Right cardiac atrium (tissue), 5 donors: ENCODE measurements at places on chromosomes 1 and 21.

DNA sequence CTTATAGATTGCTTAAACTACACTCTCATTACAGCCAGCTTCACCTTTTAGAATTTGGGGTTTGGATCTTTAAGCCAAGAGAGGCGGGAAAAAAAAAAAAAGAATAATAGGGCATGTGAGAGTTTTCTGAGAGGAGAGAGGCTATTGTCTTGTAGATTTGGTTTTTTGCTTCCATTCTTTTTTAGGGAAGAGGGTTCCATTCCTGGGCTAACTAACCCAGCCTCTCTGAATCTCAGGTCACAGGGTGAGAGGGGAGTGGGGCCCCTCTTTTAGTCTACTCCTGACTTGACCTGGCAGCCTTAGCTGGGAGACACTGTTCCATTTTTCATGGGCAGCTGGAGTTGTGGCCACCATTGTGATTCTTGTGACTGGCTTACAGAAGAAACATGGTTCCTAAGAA, 24.2 kb downstream of the PBX1 start:
- no peak for DNase-seq

DNA sequence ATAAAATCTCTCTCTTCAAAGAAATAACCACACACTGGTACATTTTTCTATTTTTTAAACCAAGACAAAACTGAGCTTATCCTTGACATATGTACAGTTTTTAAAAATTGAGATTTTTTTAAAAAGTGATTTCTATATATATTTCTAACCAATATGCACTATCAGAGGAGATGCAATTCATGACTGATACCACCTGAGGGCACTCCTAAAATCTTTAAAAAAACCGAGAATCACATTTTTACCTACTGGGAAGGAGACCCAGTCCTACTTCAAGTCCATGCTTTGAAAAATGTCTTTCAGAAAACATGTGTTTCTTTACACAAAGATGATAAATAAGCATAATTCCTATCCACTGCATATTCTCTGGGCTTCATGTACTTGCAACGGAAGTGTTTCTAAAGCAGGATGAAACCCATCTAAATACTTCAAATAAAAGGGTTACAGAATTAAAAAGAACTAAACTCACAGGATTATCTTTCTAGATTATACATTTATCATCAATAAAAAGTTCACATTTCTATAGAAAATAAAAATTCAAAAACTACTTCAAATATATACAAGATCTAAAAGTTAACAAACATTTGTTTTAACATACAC, 98.6 kb downstream of the ENAH start:
- no peak for DNase-seq

DNA sequence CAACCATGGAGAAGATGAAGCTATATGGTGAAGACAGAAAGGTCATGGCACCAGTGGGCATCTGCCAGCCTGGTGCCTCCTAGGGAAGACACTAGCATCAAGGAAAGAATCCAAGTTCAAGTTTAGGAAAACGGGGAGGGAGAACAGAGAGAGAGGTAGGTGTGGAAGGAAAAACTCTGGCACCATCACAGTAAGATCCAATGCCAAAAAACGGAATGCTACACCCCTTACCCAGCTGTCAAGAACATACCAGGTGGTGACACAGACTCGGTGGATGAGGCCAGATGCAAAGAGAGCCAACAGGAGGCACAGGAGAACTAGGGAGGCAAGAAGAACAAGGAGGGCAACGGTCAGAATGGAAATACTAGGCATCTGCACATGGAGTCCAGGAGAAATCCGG, 3.6 kb downstream of the KRTCAP2 start:
- no peak for DNase-seq

GRCh38 chr1:8846263-8846662, 28.8 kb upstream of the RERE start:
- no peak for DNase-seq

- no peak for DNase-seq
Observed at GRCh38 chr1:11426617-11427016, 52.3 kb upstream of the DISP3 start.

- no peak for DNase-seq
Observed at GRCh38 chr1:50105433-50105832, 3.3 kb upstream of the ELAVL4 start.

- no peak for DNase-seq
Observed at GRCh38 chr1:193438771-193439170, 252.4 kb upstream of the B3GALT2 start.

GRCh38 chr1:212119397-212119837, 83.9 kb downstream of the DTL start:
- peak; percentile 53 for DNase-seq

DNA sequence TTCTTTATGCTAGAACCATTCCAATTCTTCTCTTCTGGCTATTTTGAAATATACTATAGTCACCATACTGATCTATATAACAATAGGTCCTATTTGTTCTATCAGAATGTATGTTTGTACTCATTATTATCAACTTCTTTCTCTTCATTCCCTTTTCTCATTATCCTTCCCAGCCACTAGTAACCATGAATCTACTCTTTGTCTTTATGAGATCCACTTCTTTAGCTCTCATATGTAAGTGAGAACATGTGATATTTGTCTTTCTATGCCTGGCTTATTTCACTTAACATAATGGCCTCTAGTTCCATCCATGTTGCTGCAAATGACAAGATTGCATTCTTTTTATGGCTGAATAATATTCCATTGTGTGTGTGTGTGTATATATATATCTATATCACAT, 31.7 kb upstream of the RC3H1 start:
- DNase-seq = no peak

DNA sequence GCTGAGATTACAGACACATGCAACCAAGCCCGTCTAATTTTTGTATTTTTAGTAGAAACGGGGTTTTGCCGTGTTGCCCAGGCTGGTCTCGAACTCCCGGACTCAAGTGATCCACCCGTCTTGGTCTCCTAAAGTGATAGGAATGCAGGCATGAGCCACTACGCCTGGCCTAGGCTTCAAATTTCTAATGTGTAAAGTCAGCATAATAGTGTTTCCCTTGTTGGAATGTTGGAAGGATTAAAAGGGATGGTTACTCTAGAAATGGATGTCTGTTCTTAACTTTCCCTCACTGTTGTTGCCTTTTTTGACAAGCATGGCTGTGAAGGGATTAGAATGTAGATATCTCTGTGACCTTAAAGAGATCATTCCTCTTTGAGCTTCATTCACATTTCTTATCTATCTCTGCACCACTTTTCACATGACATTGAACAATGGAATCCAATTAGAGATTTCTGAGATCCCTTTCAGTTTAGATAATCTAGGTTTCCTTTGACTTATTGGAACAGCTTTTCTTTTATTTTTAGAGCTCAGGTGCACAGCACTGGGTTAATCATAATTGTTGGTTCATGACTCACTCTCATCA, 33.7 kb downstream of the NFASC start:
- no peak for DNase-seq

DNA sequence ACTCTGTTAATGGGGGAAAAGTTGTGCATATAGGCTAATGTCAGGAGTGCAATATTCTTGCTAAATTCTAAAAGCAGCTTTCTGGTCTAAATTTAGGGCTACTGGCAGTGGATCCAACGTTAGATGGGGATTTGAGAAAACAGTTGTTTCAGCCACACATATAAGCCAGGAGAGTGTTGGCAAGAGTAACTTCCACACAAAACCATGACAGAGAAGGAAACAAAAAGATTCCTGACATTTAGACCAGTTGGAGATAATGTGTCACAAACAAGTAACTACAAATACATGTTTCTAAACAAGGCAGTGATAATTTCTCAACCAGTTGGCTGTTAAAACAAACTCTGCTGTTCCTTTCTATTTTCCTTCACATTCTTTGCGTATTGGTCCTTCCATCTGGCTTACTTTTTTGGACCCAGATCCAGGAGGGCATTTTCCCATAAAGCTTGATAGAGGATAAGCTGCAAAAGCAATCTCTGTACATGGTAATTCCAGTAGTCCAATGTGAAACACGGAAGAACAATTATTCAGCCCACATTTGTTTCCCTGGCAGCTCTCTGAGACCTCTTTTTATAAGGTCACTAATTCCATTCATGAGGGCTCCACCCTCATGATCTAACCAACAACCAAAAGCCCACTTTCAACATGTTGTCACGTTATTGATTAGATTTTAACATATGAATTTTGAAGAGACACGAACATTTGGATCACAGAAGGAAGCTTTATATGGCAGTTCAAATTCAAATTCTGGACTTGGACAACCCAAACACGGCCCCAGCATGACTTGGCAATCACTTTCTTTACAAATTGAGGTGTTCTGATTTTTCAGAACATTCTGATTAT, 1888.6 kb downstream of the MRPL39 start:
- DNase-seq = no peak

DNA sequence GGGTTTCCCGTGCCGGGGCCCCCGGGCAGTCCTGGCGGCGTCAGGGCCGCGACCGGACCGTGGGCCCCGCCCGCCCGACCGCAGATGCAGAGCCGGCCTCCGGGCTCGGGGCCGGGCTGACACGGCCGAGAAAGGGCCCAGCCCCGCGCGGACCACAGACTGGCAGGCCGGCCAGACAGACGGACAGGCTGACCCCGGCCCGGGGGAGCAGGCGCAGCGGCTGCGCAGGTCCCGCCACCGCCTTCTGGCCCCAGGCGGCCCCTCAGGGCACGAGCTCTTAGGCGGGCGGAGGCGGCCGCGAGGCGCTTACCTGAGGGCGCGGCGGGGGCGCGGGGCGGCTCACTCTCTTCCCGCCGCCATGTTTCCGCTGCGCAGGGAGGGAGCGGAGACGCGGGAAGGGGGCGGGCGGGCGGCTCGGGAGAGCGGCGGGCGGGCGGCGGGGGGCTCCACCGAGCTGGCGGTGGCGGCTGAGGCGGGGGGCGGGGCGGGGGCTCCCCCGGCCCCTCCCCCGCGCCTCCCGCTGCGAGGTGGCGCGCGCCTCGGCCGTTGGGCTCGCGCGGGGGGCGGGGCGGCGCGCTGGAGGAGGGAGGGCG, at the start of gene SCMH1:
Gene SCMH1 (minus strand): TSS at position 558 of the 593 bp plus-strand sequence. CDS start 56,173 bp downstream, outside the sequence.
- DNase-seq = peak; percentile 81

- DNase-seq = no peak
Observed at GRCh38 chr1:83670909-83671565, 327.9 kb downstream of the TTLL7 start.

- no peak for DNase-seq
Observed at GRCh38 chr1:3121401-3122210, 52.6 kb downstream of the PRDM16 start.

- DNase-seq = no peak
Observed at GRCh38 chr1:169326956-169327268, 40.7 kb downstream of the NME7 start.

DNA sequence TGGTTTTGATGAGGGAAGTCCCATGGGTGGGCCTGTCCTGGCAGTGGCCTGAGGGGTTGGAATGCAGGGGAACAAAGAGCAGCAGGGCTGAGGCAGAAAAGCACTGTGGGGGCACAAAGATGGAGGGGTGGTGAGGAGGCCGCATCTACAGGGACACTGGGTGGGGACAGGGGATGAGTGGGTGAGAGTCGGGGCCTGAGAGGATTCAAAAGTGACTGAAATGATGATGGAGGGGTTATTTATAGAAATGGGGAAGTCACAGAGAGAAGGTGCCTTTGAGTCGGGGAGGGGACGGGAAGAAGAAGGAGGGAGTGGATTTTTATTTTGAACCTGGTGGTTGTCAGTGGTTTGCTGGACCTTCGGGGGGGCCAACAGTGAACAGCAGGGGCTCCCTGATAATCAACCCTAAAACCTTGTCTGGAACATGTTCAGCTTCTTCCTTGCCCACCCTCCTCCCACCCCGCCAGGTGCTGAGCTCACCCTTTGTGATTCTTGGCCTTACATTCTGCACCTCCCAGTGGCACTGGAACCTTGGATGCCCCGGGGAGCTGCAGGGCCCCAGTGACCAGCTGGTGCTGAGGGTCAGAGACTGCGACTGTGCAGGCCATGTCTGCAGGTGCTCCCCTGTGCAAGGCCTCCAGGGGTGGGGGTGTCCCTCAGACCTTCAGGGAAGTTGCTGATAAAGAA, 42.9 kb downstream of the IER5 start:
- no peak for DNase-seq

- no peak for DNase-seq
Observed at GRCh38 chr21:43188181-43188580, 19.4 kb downstream of the CRYAA start.

DNA sequence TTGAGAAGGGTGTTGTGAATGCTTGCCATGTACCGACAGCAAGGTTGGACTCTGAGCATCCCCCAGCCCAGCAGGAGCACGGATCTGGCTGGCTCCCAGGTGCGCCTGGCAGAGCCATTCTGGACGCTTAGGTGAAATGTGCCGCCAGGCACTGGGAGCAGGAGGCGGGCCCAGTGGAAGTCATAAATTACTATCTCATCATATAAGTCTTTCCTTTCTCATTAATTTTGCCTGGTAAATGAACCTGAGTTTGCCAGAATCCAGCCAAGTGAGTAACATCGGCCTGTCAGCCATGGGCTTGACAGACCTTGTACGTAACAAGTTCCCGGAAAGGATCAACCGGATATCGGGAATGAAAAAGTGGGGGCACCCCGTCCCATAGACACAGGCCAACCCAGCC, 179.5 kb upstream of the ARHGEF16 start:
- DNase-seq = no peak

DNA sequence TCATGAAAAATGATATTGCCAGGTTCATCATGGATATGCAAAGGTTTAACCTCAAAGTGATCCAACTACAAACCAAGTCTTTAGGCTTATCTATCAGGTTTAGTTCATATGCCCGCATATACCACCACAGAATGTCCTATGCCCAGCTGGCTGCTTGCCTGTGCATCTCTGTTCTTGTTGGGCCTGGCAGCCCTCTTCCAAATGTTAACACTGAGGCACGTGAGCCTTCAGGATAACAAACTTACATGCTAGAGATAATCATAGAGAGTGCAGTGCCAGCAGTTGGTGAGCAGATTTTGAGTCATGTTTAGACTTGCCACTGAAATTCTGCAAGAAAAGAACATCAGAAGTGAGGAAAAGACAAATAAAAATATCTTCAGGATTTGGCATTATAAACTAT, 607.9 kb upstream of the TMPRSS15 start:
- DNase-seq = peak; percentile 35

- DNase-seq = no peak
Observed at GRCh38 chr1:159949981-159950381, 4.1 kb downstream of the SLAMF9 start.

DNA sequence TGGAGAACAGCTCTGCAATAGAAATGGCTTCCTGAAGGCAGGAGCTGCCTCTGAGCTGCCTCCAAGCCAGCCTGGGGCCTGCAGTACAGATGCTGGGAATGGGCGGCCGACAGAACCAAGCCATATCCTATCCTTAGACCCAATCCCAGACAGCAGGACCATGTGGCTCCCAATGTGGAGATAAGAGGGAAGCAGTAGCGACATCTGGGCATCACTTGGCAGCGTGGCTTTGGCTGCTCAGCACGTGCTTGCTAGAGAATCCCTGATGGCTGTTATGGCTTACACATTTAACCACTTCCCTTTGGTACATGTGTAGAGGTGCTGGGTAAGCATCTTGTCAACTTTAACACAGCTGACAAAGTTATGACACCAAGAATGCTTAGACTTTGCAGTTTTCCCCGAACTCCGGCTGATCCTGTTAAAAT, 87.7 kb downstream of the MAN1C1 start:
- peak; percentile 43 for DNase-seq

- DNase-seq = no peak
Observed at GRCh38 chr1:93995837-93996536, 86.8 kb upstream of the GCLM start.

GRCh38 chr1:227896710-227897655, 50.7 kb downstream of the WNT9A start:
- DNase-seq = peak; percentile 24
